Left lung (tissue), 14 donors: ENCODE measurements at places on chromosomes 1 and 21. TPM values are rescaled to one million over a fixed set of nuclear protein-coding genes. Genes with fewer than 3 reads are reported as not detected.

Gene VAV3
- total RNA-seq, result 7.3 TPM

Gene C1orf116
- 101 TPM for total RNA-seq

- H3K4me3 ChIP-seq, result no peak overlapping the region
- no peaks in the 10 kb centered on the region for H3K27me3 ChIP-seq
Observed at GRCh38 chr1:95068956-95069709, 3.6 kb downstream of the ALG14 start.

Gene OVAAL
- not detected for total RNA-seq

Gene FHL3
- 34.4 TPM for total RNA-seq

Gene CD101
- total RNA-seq, result 8.3 TPM

Gene C1orf94
- not detected for total RNA-seq

- H3K4me3 ChIP-seq, result no peak overlapping the region
- H3K4me1 ChIP-seq, result no peaks in the 10 kb centered on the region
- no peak for DNase-seq
- no peaks in the 10 kb centered on the region for H3K27me3 ChIP-seq
Observed at GRCh38 chr1:204782118-204782700, 88.5 kb upstream of the NFASC start.

DNA sequence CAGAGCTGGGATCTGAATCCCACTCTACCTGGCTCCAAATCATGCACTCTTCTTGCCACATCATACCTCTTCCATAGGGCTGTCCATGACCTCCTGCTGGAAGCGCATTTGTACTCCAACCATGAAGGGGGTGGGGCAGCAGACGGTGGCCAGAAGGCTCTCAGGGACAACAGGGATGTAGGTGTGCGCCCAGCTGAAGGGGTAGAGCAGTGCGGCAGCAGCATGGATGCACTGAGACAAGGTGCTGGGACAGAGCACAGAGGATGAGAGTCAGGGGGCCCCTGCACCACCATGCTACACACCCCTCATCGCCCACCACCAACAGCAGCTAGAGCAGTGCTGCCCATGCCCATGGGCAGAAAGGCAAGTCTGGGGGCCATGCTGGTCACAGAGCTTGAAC, 8.4 kb downstream of the DENND2D start:
- no peaks in the 10 kb centered on the region for H3K27me3 ChIP-seq
- peak; percentile 55 for DNase-seq
- peaks cover 37% of the 10 kb centered on the region for H3K4me1 ChIP-seq

GRCh38 chr1:187943606-187944403, 1115.1 kb downstream of the PLA2G4A start:
- H3K27ac ChIP-seq, result no peak overlapping the region
- no peaks in the 10 kb centered on the region for H3K4me1 ChIP-seq
- no peaks in the 10 kb centered on the region for H3K36me3 ChIP-seq
- no peak for DNase-seq
- no peaks in the 10 kb centered on the region for H3K27me3 ChIP-seq

Gene FMOD
- total RNA-seq, result 36.6 TPM

- peak overlapping the region; percentile 62 for H3K27ac ChIP-seq
- H3K4me3 ChIP-seq, result no peak overlapping the region
- peaks cover 23% of the 10 kb centered on the region for H3K27me3 ChIP-seq
- peaks cover 56% of the 10 kb centered on the region for H3K4me1 ChIP-seq
- no peaks in the 10 kb centered on the region for H3K36me3 ChIP-seq
- DNase-seq, result peak; percentile 79
Observed at GRCh38 chr1:156898161-156898566, 4.6 kb downstream of the PEAR1 start.

GRCh38 chr1:18197299-18197698, 89.7 kb downstream of the IGSF21 start:
- no peaks in the 10 kb centered on the region for H3K36me3 ChIP-seq
- H3K4me1 ChIP-seq, result no peaks in the 10 kb centered on the region
- H3K27ac ChIP-seq, result no peak overlapping the region

- H3K4me1 ChIP-seq, result no peaks in the 10 kb centered on the region
- no peaks in the 10 kb centered on the region for H3K27me3 ChIP-seq
- no peak overlapping the region for H3K4me3 ChIP-seq
- H3K27ac ChIP-seq, result no peak overlapping the region
- DNase-seq, result no peak
- no peaks in the 10 kb centered on the region for H3K36me3 ChIP-seq
Observed at GRCh38 chr1:245419989-245420388, 265.2 kb downstream of the KIF26B start.

GRCh38 chr1:39103328-39104157, 77.4 kb downstream of the NDUFS5 start:
- peak overlapping the region; percentile 95 for H3K27ac ChIP-seq
- H3K4me1 ChIP-seq, result peaks cover 37% of the 10 kb centered on the region
- no peak for DNase-seq
- no peaks in the 10 kb centered on the region for H3K27me3 ChIP-seq
- H3K36me3 ChIP-seq, result no peaks in the 10 kb centered on the region

GRCh38 chr1:204791453-204792353, 79.0 kb upstream of the NFASC start:
- peak; percentile 83 for DNase-seq
- no peak overlapping the region for H3K4me3 ChIP-seq
- H3K36me3 ChIP-seq, result no peaks in the 10 kb centered on the region
- H3K27me3 ChIP-seq, result peaks cover 22% of the 10 kb centered on the region

DNA sequence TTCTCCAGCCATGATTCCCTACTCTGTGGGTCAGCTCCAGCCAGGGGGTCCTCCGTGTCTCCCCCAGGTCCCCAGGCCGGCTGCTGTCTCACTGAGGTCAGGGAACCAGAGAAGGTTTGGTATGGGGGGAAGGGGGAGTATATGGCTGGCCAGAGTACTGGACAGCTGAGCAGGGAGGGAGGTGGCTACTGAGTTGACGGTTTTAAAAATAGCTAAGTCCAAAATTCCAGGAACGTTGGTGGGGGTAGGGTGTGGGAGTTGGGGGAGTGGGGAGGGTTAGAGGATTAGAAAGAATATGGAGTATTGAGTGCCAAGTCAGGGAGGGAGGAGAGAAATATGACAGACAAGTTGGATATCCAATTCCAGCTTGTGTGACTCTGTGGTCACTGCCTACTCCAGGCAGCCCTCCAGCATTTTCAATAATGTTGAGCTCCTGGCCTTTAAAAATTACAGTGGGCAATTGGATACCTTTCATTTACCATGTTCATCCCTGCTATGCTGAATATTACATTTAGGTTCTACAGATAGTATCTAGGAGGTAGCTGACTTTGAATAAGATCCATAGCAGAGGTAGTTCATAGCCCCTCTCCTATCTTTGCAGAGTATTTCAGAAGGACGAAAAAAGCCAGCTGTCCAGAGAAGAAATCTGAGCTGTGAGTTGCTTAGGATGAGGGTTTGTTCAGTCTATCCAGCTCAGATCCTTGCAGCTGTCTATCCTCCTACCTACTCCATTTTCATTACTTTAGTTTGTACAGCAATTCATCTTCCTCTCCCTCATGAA, at the start of gene HJV:
HJV (minus strand) TSS at position 114 of the 781 bp plus-strand sequence. CDS start 1,504 bp downstream, outside the sequence.
- no peaks in the 10 kb centered on the region for H3K4me1 ChIP-seq
- no peak within 1 kb of the TSS for H3K27ac ChIP-seq
- H3K4me3 ChIP-seq, result no peak within 1 kb of the TSS

- no peak overlapping the region for H3K27ac ChIP-seq
- no peak for DNase-seq
- peaks cover 44% of the 10 kb centered on the region for H3K27me3 ChIP-seq
Observed at GRCh38 chr1:44390277-44390676, 14.8 kb upstream of the RNF220 start.

DNA sequence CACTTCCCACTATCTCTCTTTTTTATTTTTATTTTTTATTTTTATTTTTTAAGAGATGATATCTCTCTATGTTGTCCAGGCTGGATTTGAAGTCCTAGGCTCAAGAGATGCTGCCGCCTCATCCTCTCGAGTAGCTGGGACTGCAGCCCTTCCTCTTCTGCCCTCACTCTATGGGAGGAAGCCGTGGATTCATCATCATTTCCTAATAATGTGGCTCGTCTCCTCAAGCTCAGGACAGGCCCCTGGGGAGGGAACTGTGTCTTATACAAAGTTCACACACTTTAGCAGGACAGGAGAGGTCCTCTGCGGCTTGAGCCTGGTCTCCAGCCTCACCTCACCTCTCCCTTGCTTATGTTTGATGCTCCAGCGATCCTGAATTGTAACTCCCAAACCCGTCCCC, 16.5 kb upstream of the IFFO2 start:
- H3K27me3 ChIP-seq, result no peaks in the 10 kb centered on the region
- H3K27ac ChIP-seq, result no peak overlapping the region
- peaks cover 14% of the 10 kb centered on the region for H3K4me1 ChIP-seq
- no peak overlapping the region for H3K4me3 ChIP-seq
- DNase-seq, result no peak

- no peaks in the 10 kb centered on the region for H3K27me3 ChIP-seq
- H3K4me1 ChIP-seq, result no peaks in the 10 kb centered on the region
- no peak overlapping the region for H3K4me3 ChIP-seq
- no peaks in the 10 kb centered on the region for H3K36me3 ChIP-seq
- no peak overlapping the region for H3K27ac ChIP-seq
Observed at GRCh38 chr1:154849645-154850131, 20.4 kb downstream of the KCNN3 start.

DNA sequence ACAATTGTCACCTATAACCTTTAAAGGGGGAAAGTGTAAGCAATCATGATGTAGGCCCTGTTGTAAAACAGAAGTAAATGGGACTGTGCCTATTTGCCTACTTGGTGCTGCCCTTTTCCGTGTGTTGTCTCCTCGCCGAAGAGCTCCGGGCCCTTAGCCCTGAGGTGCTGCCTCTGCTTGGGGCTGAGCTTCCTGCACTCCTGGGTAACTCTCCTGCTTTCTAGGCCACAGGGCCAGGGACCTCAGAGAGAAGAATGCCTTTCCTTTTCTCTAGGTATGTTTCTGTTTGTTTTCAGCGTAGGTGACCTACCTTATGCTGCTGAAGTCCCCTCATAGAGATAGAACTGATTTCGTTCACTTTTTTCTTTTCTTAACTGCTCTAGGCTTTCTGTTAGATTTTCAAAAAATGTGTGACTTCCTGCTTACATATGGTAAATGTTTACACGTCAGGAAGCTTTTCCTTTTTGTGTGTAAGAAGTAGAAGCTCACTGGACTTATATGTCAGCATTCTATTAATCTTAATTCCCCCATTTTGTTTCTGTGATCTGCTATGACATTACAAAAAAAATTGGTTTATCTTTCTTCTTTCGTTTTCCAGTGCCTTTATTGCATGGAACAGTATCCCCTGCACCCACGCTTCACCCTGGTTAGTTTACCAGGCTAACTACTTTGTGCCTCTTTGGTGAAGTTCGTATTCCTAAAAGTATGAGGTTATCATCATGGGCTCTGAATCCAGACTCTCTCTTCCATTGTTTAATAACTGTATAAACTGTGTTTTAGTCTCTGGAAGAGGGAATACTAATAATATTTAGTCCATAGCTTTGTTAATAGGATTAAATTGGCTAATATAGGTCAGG, 61.7 kb downstream of the ITSN1 start:
- no peaks in the 10 kb centered on the region for H3K4me1 ChIP-seq
- no peaks in the 10 kb centered on the region for H3K27me3 ChIP-seq
- H3K4me3 ChIP-seq, result no peak overlapping the region
- H3K36me3 ChIP-seq, result no peaks in the 10 kb centered on the region
- no peak for DNase-seq

- no peak overlapping the region for H3K4me3 ChIP-seq
- no peak overlapping the region for H3K27ac ChIP-seq
- DNase-seq, result no peak
- no peaks in the 10 kb centered on the region for H3K4me1 ChIP-seq
Observed at GRCh38 chr21:18369115-18369514, 34.5 kb downstream of the TMPRSS15 start.

Gene ID3
- total RNA-seq, result 125 TPM

DNA sequence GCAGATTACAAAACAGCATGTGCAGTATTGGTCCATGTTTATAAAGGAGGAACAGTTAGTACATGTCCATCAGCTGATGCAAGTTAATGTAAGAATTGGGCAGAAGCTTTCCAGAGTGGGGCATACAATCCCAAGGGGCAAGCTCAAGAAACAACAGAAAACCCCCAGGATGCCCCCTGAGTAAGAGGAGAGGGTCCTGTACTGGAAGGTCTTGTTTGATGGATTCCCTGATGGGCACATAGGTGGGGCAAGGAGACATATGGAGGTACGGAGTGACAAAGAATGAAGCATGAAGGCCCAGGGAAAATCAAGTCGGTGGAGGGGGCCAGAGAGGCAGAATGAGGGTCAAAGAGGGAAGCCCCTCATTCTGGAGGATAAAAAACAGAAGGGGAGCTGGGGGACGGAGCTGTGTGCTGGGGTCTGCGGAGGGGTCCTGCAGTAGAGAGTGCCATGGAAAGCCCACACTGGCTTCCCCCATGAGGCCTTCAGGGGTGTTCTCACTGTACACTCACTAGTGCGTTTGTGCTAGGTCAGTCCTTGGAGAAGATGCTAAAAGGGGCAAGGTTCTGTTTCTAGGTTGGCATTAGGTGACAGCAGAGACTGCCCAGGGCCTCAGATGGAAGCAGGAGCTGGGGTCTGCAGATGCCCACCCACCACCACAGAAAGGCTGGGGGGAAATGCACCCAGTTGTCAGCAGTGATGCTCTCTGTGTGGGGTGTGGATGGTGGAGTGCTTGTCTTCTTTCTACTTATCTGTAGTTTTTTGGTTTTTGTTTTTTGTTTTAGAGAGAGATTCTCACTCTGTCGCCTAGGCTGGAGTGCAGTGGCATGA, 12.5 kb upstream of the MATN1 start:
- no peak overlapping the region for H3K4me3 ChIP-seq
- H3K27me3 ChIP-seq, result no peaks in the 10 kb centered on the region
- no peak for DNase-seq
- H3K4me1 ChIP-seq, result no peaks in the 10 kb centered on the region
- H3K36me3 ChIP-seq, result no peaks in the 10 kb centered on the region
- H3K27ac ChIP-seq, result no peak overlapping the region

GRCh38 chr1:96466842-96467241, 254.7 kb upstream of the PTBP2 start:
- DNase-seq, result no peak
- no peak overlapping the region for H3K27ac ChIP-seq
- H3K36me3 ChIP-seq, result no peaks in the 10 kb centered on the region
- H3K27me3 ChIP-seq, result no peaks in the 10 kb centered on the region
- no peaks in the 10 kb centered on the region for H3K4me1 ChIP-seq

- DNase-seq, result no peak
- H3K4me3 ChIP-seq, result no peak overlapping the region
- H3K4me1 ChIP-seq, result no peaks in the 10 kb centered on the region
- H3K27ac ChIP-seq, result no peak overlapping the region
Observed at GRCh38 chr1:101567582-101568189, 330.9 kb downstream of the S1PR1 start.

Gene FCMR
- total RNA-seq, result 6.7 TPM

DNA sequence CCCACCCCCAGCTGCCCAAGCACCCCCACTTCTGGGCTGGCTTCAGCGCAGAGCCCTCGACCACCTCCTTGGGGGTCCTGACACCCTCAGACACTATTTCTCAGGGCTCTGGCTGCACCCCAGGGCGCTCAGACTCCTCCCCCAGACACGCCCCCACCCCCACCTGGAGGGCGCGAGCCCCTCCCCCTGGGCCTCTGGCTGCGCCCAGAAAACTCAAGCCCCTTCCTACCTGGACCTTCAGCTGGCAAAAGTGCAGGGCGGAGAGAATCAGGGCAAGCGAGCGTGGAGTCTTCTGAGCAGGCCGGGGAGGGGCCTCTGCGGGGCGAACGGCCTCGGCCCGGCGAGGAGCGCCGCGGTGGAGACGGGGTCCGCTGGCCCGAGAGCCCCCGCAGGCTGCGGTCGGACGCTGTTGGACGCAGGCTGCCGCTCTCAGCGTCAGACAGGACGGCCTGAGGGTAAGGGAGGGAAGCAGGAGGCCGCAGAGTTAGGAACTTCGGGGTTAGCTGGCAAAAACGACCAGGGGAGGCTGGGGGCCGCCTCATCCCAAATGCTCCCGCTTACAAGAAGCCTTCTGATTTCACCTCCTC, 17.4 kb upstream of the NBPF1 start:
- no peak overlapping the region for H3K4me3 ChIP-seq
- no peaks in the 10 kb centered on the region for H3K27me3 ChIP-seq
- no peak overlapping the region for H3K27ac ChIP-seq
- H3K36me3 ChIP-seq, result peaks cover 6% of the 10 kb centered on the region
- H3K4me1 ChIP-seq, result no peaks in the 10 kb centered on the region

Gene STUM
- 0.15 TPM for total RNA-seq
